ENCODE measurements at places on chromosomes 11 and 22. TPM values are rescaled to one million over a fixed set of nuclear protein-coding genes. Genes with fewer than 3 reads are reported as not detected.

The PAMR1 gene
- 159 TPM for total RNA-seq

DNA sequence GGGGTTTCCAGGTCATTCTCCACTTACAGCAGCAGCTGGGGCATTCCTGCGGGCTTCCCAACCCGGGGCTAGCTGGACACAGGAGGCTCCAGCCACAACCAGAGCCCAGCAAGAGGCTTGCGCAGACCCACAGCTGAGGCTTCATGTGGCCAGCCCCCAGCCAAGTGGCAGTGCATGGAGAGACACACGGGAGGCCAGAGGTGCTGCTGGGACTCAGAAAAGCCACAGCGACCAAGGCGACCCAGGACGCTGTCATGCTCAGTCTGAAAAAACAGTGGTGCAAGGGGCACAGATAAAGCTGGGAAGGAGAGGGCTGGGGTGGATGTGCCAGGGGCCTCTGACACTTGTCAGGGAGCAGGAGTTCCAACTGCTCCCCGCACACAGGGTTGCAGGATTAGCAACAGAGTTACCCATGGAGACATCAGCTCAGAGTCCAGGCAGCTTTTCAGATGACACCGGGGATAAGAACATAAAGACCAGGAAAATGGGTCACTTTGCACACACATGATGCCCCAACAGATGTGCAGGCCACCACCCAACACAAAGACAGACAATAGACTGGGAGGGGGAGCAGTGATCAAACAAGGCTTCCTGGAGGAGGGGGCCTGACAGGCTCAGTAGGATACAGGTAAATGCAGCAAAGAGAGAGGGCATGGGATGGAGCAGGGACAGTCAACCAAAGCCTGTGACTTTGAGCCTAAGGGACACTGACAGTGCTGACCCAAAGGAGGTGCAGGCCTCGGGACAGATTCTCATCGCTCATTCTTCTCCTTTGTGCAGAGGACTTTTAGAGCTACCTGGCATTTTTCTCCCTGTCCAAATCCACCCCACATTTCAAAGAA, 6.9 kb upstream of the NEAT1 start:
- no peak for DNase-seq

- no peak for DNase-seq
Measured at GRCh38 chr11:68966894-68967780, 13.6 kb downstream of the MRGPRD start.

GRCh38 chr22:33464698-33465097, 406.5 kb upstream of the SYN3 start:
- no peak for DNase-seq

GRCh38 chr11:102451681-102452460, 694 bp downstream of the TMEM123 start:
- DNase-seq = peak; percentile 49

The APOL2 gene
- total RNA-seq = 49.5 TPM

GRCh38 chr11:22407267-22407666, 69.1 kb downstream of the SLC17A6 start:
- DNase-seq = no peak

The HTR3B gene
- not detected for total RNA-seq

The GVQW3 gene
- 1.8 TPM for total RNA-seq

The RAB36 gene
- total RNA-seq = 2.5 TPM

The MYO7A gene
- 0.26 TPM for total RNA-seq

DNA sequence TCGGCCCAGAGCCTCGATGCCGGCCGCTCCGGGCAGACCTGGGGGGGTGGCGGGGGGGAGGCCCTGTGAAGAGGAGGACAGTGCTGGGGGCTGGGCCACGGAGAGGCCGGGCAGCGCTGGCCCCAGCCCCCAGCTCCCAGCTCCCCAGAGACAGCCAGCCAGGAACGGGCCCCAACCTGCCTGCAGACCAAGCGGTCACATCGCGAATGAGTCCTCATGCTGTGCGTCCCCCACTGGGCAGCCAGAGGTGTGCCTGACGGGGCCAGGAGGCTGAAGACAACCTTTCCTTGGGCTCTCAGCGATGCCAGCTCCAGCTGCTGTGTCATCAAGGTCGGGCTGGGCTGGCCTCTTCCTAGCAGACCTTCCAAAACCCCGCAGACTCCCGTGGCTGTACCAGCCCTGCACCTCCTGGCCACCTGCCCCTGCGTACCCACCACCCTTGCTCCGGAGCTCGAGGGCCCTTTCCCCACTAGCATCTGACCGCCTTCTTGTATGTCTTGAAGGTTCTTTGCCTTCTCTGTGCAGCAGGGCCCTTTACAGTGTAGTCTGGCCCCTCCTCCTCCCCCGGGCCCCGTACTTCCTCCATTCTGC, 88.4 kb downstream of the CDKN1C start:
- no peak for DNase-seq

GRCh38 chr11:133827556-133827955, 17.8 kb downstream of the SPATA19 start:
- DNase-seq = no peak

DNA sequence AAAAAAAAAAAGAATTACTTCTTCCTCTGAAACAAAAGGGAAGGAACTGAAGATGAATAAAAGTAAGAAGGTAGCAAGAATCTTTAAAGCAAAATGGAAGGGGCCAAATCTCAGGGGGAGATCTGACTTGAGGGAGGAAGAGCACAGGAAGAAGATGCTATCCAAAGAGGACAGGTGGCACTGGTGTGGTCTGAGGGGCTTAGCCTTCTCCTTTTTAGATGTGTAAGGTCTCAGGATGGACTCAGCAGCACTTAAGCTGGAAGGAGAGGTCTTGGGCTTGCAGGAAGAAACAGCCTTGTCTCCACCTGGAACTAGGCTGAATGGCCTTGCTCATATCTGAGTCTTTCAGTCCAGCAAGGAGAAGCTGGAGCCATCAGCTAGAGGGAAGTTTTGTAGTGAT, 5.0 kb upstream of the RNF169 start:
- no peak for DNase-seq

The PRR33 gene
- total RNA-seq = not detected

The CYP2D6 gene
- 0.33 TPM for total RNA-seq

DNA sequence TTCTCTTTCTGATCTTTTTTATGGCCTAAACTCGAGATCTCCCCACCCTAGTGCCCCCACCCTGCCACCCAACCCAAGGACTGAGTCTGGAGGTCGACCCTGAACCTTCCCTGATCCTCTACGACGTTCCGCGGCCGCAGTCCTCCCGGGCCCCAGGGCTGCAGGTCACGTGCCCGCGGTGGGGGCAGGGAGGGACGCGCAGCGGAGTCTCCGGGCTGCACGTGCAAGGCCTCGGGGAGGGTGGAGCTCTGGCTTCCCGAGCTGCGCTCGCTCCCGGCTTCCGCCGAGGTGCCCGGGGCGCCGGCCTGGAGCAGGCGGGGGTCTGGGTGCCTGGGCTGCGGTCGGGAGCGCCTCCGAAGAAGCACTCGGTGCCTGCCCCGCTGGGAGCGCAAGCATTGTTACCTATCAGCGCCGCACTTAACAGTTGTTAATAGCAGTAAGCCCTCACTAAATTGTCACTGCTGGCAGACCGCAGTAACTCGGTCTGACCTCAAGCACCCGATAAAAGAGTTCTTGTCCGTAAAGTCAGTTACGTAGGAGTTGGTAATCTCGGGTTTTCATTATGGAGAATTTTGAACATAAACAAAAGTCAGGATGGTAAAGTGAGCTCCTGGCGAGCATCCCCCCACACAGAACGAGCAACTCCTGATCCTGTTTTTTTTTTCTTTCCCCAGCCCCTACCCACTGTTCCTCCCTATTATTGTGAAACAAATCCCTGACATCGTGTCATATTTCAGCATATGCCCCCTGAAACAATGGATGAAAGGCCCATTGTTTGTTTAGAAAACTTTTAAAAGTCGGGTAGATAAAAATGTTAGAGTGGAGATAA, 69.7 kb upstream of the EP300 start:
- DNase-seq = peak; percentile 91

The OLFML1 gene
- total RNA-seq = 22.8 TPM

The KRTAP5-5 gene
- not detected for total RNA-seq

GRCh38 chr22:50471197-50471847, 3.5 kb downstream of the SBF1 start:
- no peak for DNase-seq

The NXPE4 gene
- not detected for total RNA-seq

GRCh38 chr22:48798281-48799226, 1029.1 kb downstream of the BRD1 start:
- DNase-seq = no peak

GRCh38 chr11:108592591-108593213, 866 bp downstream of the EXPH5 start:
- no peak for DNase-seq

DNA sequence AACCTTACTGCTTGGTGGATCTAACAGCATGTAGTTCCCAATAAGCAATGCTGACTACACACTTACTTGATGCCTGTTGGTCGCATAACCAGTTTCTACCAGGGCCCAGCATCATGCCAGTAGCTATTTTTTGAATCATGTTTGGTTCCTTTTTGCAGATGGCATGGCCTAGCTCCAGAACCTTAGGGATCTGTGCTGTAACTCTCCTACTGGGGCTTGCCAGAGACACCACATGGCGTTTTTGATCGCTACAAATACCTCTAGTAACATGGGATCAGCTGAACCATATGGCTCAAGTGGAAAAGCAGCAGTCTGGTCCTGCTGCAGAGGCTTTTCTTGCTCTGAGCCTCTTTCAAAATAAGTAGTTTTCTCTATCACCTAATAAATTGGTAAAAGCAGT, 654.6 kb upstream of the API5 start:
- no peak for DNase-seq

DNA sequence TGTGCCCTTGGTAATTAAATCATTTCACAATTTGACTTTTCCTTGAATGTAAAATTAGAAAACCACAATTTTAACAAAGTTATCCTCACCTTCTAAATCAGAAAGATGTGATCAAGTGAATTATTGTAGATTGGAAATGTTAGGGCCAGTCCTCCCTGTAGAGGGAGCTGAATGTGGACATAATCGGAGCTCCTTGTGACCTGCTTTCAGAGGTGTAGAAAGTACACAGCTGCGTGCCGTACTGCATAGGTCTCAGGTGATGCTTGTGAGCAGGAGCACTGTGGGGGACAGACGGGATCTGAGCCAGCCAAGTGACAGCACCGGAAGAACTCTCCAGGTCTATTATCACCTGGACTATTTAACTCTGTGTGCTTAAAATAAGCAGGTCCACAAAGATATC, 338.0 kb downstream of the AASDHPPT start:
- DNase-seq = no peak

DNA sequence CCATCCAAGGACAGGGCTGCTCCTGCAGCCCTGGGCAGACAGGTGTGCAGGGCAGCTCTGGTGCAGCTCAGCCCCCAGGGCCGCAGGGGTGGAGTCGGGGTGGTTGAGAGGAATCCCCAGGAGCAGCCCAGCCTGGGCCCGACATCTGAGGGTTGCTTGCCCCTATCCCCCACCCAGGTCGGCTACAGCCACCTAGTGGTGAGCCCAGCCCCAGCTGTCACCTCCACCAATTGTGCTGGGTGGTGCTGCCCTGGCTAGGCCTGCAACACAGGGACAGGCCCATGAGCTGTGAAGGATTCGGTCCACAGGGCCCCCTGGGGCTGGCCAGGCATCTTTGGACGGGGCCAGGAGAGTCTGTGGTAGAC, 29.6 kb downstream of the RTN4R start:
- DNase-seq = no peak

DNA sequence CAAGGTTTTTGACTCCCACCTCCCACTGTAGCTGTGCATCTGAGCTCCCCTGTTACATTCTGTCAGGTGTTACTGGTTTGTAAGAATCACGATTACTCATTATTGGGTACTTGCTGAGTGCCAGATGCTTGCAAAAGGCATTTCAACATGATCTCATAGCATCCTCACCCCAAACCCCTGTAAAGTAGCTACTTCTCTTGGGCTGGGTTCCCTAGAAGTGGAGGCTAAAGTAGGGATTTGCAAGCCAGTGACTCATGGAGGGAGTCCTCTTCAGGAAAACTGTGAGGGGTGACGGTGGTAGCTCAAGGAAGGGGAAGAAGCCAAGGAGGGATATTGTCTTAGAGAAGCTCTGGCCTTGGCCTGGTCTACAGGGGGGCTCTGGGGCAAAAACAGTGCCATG, 78.6 kb downstream of the TIMP3 start:
- peak; percentile 64 for DNase-seq

DNA sequence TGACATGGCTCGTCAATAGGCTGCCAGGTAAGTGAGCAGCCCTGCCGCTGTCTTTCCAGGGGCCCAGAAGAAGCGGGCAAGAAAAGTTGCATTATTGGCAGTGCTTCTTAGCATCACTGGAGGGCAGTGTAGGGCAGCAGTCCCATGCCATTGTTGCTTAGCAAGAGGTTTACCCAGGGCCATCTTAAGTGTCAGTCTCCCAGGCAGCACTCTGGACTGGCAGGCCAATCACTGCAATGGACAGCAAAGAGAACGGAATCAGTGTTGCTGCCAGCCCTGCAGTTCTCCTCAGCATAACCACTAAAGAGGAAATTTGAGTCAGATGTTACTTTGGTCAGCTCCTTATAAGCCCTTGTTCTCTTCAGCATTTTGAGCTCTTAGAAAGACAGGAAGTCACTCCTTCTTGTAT, 13.4 kb upstream of the GRK2 start:
- peak; percentile 46 for DNase-seq

DNA sequence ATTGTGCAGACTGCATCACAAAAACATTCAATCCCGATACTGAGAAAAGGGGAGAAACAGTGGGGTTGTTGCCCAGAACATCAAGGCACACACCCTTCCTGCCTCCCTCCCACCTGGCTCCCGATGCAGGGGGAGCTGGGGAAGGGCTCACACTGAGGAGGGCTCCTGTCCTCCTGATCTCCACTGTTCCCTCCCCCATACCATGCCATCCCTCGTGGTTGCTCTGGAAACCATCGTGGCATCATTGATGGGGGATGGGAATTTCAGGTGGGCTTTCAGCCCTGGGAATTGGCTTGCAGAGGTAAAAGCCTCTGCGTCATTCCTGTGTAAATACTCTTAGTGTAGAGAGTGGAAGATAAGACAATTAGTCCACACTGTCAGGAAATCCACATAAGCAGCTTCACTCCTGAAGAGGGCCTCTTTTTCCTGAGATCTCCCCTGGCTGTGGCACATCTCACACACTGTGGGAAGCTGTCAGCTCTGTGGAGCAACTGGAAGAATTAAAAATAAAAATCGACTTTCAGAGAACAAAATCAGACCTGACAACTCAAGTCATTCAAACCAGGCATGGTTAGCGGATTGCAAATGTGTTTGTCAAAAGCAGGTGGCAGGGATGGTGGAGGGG, 176.0 kb downstream of the CHST1 start:
- DNase-seq = no peak

DNA sequence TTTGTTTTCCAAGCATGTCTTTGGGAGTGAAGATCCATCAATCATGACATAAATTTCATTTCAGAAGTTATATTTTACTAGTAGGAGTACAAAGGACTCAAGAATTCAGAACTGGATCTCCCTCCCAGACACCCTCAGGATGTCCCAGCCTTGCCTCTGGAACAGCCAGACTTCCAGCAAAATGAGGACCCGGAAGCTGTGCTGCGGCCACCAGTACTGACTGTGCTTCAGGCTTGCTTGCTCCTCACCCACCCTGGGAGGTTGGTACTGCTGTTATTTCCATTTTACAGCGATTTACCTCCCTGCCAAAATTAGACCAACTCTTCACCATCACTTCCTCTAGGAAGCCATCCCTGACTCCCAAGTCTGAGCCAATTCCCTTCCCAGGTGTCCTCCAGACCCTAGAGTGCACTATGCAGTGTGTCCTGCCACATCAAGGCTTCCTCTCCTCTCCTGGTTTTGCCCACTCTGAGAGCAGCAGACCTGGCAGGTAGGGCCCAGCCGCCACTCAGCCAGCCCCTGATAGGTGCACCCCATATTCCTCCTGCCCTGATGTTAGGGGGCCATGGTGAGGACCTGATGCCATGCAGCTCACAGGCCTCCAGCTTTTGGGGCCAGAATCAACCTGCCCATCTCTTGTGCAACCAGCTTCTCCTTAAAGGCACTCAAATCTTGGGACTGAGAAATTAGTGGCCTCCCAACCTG, 47.3 kb upstream of the WNT7B start:
- no peak for DNase-seq

- DNase-seq = no peak
Measured at GRCh38 chr11:41102471-41102870, 357.0 kb downstream of the LRRC4C start.

The CXCR5 gene
- not detected for total RNA-seq

All from fibroblast of lung (primary cell).